Activated CD4-positive, CD25-positive, alpha-beta regulatory T cell (primary cell): ENCODE measurements at places on chromosomes 1 and 21.

- no peak for DNase-seq
Measured at GRCh38 chr1:94855307-94855700, 35.1 kb downstream of the SLC44A3 start.

DNA sequence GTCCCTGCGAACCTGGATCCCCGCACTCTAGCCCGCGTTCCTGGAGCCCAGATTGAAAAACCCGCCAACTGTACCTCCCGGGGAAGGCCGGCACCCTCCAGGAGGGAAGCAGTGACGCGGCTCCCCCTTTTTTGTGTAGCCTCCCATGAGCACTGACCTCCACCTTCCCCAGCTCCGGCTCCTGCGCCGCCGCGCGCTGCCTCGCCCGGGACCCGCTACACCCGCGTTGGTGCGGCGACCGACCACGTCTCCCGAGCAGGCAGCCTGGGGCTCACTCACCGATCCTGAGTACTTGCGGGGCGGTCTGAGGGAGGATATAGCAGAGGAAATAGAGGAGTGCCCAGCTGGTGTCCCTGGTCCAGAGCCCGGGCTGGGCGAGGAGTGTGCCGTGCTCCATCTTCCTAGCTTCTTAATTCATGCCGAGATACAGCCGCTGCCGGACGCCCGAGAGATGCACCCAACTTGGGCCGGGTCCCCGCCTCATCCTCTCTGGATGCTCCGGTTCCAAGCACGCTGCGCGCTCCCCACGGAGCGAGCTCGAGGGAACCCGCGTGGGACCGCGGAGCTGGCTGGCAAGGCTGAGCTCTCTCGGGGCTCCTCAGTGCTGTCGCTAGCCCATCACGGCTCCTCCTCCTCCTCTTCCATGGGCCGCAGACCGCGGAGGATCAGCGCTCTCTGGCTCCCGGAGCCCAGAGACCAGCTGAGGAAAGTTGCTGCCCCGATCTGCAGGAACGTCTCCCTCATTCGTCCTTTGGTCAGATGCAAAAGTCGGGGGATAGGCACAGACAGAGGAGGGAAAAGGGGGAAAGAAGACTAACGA lies 482 bp downstream of the GRIK1 start:
- DNase-seq = no peak

GRCh38 chr1:67149179-67149770 lies 14.5 kb upstream of the C1orf141 start:
- DNase-seq = peak; percentile 11

GRCh38 chr1:218587900-218588299 lies 242.8 kb downstream of the TGFB2 start:
- DNase-seq = no peak

DNA sequence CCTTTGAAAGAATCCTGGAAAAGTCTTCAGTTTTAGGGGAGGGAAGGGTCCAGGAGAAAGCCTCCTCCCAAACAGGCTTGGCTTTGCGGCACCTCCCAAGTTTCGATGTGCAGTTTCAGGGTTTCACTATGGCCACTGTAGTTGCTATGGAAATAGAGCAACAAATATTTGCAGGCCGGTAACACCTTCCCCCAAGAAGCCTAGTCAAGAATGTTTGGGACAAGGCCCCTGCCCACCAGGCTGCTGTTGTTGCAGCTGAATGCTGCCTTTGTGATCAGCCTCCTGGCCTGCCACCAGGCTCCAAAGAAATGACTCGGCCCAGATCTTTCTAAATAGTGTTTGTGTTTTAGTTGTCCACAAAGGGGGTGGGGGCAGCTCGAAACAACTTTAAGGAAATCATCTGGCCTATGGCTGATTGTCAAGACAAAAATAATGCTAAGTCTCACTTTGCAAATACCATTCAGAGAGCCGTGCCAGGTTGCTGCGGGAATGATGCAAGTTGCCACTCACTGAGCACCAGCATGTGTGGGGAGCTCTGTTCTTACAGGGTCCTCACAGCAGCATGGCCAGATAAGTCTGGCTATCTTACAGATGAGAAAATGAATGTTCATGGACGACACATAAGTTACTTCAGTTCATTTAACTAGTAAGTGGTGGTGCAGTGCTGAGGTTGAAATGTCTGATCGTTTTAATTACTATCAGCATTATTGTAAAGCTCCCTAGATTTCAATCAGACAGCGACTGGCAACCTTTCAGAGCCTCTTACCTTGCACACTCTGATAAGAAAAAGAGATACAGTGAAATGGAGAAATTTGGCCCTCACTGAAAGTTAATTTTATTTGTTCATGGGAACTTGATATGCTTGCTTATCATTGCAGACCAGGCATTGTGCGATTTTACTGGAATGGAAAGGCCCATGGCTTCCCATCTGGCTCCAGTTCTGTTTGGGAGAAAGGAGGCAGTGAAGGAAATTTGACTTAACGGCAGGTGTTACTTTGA lies 91.2 kb upstream of the JUN start:
- no peak for DNase-seq

DNA sequence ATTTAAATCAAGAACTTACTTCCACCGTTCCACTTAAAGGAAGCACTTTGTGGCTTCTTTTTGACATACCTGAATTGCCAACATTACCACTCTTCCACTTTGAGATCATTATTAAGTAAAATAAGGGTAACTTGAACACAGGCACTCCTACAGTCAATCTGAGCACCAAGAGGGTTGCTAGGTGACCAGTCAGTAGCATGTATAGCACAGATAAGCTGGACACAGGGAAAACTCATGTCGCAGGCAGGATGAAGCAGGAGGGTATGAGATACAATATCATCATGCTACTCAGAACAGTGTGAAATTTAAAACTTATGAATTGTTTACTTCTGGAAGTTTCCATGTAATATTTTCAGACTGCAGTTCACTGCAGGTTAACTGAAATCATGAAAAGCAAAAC lies 47.0 kb upstream of the RAP1GAP start:
- no peak for DNase-seq

GRCh38 chr1:68449901-68450300 lies at the start of gene RPE65:
TSS of gene RPE65 (minus strand) at chr1:68449954. CDS start at chr1:68449905, 49 bp downstream.
- DNase-seq = no peak

GRCh38 chr1:184595596-184595995 lies 159.1 kb downstream of the EDEM3 start:
- no peak for DNase-seq

- DNase-seq = no peak
Measured at GRCh38 chr21:24183077-24183476, 1424.2 kb downstream of the MRPL39 start.

DNA sequence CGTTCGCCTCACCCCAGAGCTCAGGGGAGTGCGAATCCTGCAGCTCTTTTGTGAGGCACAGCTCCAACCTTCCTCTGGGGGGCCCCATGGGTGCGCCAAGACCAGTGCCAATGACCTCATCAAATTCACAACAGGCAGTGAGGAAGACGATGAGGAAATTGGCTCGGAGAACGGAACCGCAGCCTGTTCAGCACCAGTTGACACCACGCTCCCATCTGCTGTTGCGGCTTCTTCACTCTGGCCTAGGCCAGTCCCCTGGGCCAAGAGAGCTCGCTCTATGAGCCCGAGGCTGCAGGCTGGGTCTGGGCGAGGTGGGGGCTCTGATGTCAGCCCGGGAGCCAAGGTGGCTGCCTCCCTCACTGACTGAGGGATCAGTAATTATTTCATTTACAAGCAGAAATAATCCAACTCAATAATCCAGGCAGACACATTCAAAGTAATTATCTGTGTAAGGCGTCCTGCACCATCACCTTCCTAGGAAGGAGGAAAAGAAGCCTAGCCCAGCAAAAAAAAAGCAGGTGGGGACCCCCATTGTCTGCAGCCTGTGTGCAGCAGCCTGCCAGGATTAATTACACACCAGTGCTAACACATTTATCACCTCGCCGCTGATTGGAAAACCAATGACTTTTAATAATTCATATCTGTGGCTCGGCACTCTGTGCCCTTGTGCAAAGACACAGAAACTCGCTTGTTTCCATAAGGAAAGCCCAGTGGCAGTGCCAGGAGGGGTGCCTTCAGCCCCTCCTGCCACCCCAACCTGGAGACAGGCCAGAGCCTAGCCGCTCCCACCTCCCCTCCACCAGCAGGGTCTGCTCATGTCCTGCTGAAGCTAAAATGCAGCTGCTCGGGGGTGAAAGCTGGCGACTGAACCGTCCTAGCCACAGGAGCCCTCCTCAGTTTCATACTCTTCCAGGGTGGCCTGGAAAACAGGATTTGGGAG lies 1.9 kb downstream of the PLEKHA6 start:
- DNase-seq = no peak

DNA sequence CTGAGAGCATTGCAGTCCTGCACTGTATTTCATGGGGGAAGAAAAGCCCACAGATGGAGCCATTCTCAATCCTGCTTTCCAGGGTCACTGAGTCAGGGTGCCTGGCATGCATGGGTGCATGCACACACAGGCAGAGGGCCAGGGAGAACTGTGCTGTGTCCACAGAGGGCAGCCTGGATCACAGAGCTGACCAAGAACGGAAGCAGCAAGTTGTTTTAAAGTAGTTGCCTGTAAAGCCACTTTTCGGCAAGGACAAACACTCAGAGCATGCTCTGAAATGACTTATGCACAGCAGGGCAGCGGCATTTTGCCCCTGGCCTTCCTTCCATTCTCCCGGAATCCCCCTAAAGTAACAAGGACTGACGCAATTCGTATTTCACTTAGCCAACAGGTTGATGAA lies 3.6 kb downstream of the ERG start:
- DNase-seq = no peak

- DNase-seq = no peak
Measured at GRCh38 chr1:2783435-2784397, 17.8 kb downstream of the TTC34 start.

- DNase-seq = no peak
Measured at GRCh38 chr1:84851839-84852238, 41.2 kb downstream of the LPAR3 start.

DNA sequence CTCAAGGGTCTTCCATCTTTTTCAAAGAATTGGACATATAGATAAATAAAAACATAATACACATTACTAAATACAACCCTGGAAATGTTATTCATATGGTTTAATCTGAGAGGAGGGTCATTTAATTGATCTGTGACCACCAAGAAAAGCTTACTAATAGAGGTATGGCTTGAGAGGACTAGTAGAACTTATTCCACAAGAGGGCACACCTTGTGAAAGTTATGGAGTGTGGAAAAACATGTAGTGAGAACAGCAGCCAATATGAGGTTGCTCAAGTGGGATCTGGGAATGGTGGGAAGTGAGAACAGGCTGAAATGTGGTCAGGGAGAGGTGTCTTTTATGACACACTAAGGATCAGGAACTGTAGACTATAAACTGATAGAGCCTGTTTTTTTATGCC lies 973.5 kb upstream of the B3GALT2 start:
- DNase-seq = no peak

GRCh38 chr1:18628511-18628910 lies 2.1 kb upstream of the PAX7 start:
- no peak for DNase-seq

- no peak for DNase-seq
Measured at GRCh38 chr1:4346131-4346530, 308.3 kb upstream of the AJAP1 start.
